ENCODE measurements at places on chromosomes 4 and X.

GRCh38 chr4:142419712-142420111, 426.4 kb downstream of the INPP4B start:
- no peak for DNase-seq

DNA sequence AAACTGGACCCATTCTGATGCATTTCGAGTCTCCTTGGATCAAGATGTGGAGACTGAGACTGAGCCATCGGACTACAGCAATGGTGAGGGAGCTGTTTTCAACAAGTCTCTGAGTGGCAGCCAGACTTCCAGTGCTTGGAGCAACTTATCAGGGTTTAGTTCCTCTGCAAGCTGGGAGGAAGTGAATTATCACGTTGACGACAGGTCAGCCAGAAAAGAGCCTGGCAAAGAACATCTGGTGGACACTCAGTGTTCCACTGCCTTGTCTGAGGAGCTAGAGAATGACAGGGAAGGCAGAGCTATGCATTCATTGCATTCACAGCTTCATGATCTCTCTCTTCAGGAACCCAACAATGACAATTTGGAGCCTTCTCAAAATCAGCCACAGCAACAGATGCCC, 84.8 kb downstream of the NEUROG2 start:
- no peak for DNase-seq

DNA sequence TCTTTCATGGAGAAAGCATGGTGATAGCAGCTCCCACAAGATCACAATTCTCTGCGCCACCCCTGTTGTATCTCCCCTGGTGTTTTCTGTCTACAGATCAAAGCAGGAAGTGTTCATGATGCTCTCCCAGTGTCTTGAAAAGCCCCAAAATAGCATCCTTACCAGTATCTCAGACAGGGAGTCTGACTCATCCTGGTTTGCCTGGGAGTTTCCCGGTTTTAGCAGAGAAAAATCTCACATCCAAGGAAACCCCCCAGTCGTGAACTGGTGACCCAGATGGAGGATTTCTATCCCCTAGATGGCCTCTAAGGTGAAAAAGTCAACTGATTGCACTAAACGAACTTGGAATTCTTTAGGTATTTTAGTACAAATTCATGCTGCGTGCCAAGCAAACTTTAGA, 64.3 kb upstream of the NR0B1 start:
- no peak for DNase-seq

GRCh38 chr4:140103676-140104075, 50.3 kb downstream of the MAML3 start:
- DNase-seq: no peak

All from activated T-helper 1 cell treated with Interleukin-2 at 50 U/mL for 16 hours (primary cell).